Ovary (tissue), 10 donors: ENCODE measurements at places on chromosomes 7 and 10. TPM values are rescaled to one million over a fixed set of nuclear protein-coding genes. Genes with fewer than 3 reads are reported as not detected.

DNA sequence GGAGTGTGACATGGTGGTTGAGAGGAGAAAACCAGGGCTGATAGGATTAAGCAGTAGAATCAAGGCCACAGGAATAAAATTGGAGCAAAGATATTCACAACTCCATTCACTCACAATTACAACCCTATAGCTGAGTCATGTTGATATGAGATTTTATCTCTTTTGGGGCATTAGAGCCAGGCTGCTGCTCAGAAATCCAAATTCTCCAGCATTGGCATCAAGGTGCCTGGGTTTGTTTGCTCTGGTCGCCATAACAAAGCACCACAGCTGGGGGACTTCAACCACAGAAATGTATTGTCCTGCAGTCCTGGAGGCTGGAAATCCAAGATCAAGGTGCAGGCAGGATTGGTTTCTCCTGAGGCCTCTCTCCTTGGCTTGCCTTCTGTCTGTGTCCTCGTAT lies 52.5 kb upstream of the GRB10 start:
- H3K4me3 ChIP-seq, result no peak overlapping the region
- no peaks in the 10 kb centered on the region for H3K4me1 ChIP-seq
- DNase-seq, result no peak

GRCh38 chr10:99427566-99428190 lies 2.7 kb downstream of the GOT1 start:
- no peaks in the 10 kb centered on the region for H3K27me3 ChIP-seq
- no peak overlapping the region for H3K27ac ChIP-seq

ZWINT gene
- total RNA-seq, result 2.5 TPM

FAM20C gene
- 55.1 TPM for total RNA-seq

DNA sequence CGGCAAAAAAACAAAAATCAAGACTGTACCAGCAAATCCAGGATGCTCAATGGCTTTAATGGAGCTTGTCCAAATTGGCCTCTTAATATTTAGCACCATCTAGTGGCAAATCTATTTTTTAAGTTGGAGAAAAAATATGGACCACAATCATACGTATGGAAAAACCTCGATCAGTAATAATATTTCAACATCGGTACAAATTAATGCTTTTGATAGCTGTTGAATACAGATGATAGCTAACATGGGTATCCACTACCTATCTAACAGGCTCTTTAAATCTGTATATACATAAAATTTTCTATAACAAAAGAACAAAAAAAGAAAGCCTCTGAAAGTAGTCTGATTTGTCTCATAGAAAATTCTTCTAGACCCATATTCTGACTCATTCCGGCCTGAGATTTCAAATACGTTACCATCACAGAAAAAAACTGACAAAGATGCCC lies 29.2 kb downstream of the COA1 start:
- no peaks in the 10 kb centered on the region for H3K27me3 ChIP-seq
- DNase-seq, result no peak
- no peak overlapping the region for H3K27ac ChIP-seq

- no peak for DNase-seq
- peaks cover 1% of the 10 kb centered on the region for H3K4me1 ChIP-seq
- no peak overlapping the region for H3K4me3 ChIP-seq
- H3K27ac ChIP-seq, result no peak overlapping the region
- H3K27me3 ChIP-seq, result no peaks in the 10 kb centered on the region
These were observed 38.7 kb downstream of the GPR26 start for GRCh38 chr10:123704812-123705211.

DNA sequence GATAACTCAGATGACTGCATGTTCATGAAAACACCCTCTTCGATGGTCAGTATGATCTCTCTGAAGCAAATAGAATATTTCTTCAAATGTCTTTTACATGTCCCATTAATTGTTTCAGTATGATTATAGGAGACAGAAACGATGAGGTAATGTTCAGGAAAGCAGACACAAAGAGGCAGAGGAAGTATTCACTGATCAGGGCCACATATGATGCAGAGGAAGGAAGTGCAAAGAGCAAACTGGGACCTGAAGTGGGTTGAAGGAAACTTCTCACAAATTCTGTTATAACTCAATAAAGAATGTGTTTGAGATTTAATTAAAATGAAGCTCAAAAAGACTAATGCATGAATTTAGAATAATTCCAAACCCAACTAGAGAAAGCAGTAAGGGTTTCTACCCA lies 70.5 kb downstream of the TES start:
- H3K4me3 ChIP-seq, result no peak overlapping the region
- H3K36me3 ChIP-seq, result no peaks in the 10 kb centered on the region
- H3K27ac ChIP-seq, result no peak overlapping the region
- no peaks in the 10 kb centered on the region for H3K4me1 ChIP-seq

DNA sequence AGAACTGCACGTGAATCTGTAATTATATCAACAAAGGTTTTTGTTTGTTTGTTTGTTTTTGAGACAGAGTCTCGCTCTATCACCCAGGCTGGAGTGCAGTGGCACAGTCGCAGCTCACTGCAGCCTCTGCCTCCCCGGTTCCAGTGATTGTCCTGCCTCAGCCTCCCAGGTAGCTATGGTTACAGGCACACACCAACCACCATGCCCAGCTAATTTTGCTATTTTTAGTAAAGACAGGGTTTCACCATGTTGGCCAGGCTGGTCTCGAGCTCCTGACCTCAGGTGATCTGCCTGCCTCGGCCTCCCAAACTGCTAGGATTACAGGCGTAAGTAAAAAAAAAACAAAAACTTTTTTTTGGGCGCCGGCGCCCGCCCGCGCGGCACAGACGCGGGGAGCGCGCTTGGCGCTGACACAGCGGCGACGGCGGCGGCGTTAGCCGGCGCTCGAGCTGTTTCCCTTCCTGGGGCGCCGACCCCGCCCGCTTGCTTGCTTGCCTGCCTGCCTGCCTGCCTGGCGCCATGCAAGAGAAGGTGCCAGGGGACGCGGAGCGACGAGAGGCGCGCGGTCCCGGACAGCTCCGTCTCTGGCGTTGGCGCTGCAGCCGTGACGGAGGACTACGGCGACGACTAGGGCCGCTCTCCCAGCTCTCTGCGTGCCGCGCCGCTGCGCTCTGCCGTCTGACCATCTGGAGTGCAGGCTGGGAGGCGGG lies 171.4 kb upstream of the NUPR2 start:
- H3K4me3 ChIP-seq, result no peak overlapping the region
- no peaks in the 10 kb centered on the region for H3K36me3 ChIP-seq
- no peak overlapping the region for H3K27ac ChIP-seq
- DNase-seq, result no peak

DNA sequence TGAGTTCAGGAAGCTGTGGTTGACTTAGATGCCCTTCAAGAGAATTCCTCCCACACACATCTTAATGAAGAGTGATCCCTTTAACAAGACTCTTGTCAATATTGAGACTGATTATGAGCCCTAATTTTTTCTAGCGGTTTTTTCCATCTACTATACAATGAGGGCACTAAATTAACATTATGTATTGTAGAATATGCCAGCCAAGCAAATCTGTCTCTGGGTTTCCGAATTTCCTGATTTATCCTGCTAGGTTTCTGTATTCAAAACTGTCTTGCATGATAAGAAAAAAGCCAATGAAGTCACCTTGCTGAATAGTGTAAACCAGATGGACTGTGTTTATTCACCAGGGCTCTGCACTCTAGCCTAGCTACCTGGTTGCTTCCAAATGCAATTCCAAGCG lies 224.2 kb upstream of the KMT2E start:
- no peaks in the 10 kb centered on the region for H3K27me3 ChIP-seq
- no peak overlapping the region for H3K27ac ChIP-seq
- H3K4me1 ChIP-seq, result no peaks in the 10 kb centered on the region
- H3K36me3 ChIP-seq, result no peaks in the 10 kb centered on the region

- no peak overlapping the region for H3K4me3 ChIP-seq
- peaks cover 3% of the 10 kb centered on the region for H3K4me1 ChIP-seq
- no peak overlapping the region for H3K27ac ChIP-seq
These were observed 133.4 kb upstream of the PFKP start for GRCh38 chr10:2933924-2934323.
